T follicular helper cell (primary cell): ENCODE measurements at places on chromosomes 4 and X.
A peak's percentile ranks its signal among the peaks of the same experiment; 100 is the strongest.

GRCh38 chrX:69503782-69504625 lies at the start of gene NALF2:
NALF2 (plus strand) TSS chrX:69504326; CDS start chrX:69505283, 957 bp downstream.
- no peak for DNase-seq

DNA sequence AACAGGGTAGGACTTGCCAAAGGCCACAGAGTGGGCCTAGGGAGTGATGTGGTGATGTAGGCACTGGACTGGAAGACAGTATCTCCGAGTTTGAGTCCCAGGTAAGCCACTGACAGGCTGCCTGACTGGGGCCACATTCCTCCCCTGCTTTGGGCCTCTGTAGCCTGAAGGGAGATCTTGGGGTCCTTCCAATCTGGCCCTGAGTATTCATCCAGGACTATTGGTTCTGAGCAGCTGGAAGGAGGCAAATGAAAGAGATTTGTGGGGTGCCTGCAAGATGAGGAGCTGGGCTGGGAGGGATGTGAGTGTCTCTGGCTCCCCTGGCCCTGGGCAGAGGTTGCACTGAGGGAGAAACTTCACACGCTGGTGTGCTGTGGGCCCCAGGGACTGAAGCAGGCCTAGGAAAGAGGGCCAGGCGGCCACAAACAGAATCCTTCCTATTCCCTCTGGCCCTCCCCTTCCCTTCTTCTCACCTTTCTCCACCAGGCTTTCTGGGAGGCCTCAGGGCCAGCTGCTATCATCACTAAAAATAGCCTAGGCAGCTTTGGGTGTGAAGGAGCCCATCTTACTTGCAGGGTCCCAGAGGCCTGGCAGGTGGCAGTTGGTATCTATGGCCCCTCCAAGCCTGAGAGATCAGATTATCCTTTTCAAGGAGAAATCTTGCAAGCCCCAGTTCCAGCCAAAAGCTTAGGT lies 70.1 kb downstream of the PJA1 start:
- DNase-seq: no peak

- no peak for DNase-seq
Observed at GRCh38 chr4:13527192-13527980, 16.9 kb downstream of the NKX3-2 start.

DNA sequence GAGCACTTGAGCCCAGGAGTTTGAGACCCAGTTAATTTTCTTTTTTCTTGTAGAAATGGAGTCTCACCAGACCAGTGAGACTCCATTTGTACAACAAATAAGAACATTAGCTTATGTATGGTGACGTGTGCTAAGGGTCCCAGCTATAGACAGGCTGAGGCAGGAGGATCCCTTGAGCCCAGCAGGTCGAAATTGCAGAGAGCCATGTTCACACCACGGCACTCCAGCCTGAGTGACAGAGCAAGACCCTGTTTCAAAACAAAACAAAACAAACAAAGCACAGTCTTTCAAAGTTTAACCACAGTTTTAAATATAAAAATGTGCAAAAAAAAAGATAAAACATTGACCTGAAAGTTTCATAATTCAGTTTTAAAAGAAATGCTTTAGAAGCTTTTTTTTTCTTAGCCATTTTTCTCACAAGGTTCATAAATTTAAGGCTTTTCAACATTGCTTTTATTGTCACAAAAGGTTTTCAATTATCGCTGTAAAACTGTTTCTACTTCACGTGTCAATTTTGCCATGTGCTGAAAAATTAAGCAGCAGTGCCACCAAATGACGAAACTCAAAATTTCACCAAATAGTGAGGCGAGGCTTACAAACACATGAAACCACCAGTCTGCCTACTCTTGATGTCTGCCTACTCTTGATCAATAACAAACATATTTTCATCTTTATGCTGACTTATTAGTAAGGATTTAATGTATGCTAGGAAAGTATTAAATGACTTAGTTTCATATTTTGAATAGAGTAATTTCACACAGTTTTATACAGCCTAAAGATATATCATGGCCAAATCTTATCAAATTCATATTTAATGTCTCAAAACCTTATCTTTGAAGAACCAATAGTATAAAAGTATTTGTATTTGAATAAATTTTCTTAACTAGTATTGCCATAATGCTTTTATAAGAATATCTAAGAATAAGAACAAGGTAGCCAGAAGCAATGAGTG lies 126.3 kb downstream of the NEK1 start:
- DNase-seq: no peak

- DNase-seq: no peak
Observed at GRCh38 chr4:168766604-168767316, 243.3 kb downstream of the CBR4 start.

GRCh38 chr4:173171987-173172386 lies 3.4 kb downstream of the GALNT7 start:
- no peak for DNase-seq

- no peak for DNase-seq
Observed at GRCh38 chrX:102723456-102723855, 2.9 kb downstream of the GPRASP3 start.

- no peak for DNase-seq
Observed at GRCh38 chr4:73129319-73129718, 59.8 kb upstream of the COX18 start.

DNA sequence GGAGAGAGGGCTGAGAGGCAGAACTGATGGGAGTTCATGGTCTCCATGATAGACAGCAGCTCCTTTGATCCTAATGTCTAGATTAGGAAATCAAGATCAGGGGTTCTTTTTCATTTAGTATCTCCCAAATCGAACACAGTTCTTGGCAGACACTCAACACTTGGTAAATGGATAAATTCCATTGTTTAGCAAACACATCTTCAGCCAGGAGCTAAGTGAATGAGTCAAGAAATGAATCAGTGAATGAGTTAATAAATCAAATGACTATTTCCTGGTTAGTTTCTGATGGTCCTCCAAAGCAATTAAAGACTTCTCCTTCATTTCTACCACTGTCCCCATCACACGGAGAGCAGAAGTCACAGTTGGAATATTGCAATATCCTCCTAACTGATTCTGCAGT lies 120.0 kb upstream of the SHISA3 start:
- DNase-seq: no peak

DNA sequence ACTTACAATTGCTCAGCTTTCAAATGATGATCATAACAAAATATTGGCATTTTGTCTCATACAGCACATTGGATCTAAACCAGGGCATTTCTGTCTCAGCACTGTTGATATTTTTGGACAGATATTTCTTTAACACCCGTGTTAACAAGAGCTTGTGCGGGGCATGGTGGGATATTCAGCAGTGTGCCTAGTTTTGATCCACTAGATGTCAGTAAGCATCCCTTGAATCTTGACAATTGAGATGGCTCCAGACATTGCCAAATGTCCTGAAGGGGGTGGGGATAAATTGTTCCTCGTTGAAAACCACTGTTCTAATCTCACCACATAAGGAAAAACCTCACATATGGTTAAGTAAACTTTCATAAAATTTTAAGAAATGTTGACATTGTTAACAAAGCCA lies 806.3 kb downstream of the STIM2 start:
- no peak for DNase-seq

DNA sequence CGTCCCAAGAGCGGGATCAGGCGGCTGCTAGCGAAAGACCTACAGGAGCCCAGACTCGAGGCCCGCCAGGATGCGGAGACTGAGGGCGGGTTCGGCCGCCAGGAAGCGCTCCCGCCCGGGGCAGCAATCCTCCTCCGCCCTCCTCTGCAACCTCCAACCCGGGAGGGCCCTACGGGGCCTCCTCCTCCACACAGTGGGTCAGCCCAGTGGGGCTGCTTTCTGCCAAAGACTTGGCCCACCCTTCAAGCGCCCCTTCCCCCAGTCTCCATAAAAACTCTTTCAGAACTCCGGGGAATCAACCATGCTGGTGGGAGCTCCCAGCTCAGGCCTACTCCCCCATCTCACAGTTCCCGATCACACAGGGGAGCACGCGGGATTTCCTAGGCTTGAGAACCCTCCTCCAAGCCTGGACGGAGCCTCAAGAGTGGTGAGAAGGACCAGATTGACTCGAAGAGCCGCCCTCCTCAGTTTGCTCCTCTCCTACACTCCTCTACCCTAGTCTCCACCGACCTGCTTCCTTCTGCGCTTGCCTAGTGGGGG lies 77.5 kb downstream of the RLIM start:
- DNase-seq: no peak

DNA sequence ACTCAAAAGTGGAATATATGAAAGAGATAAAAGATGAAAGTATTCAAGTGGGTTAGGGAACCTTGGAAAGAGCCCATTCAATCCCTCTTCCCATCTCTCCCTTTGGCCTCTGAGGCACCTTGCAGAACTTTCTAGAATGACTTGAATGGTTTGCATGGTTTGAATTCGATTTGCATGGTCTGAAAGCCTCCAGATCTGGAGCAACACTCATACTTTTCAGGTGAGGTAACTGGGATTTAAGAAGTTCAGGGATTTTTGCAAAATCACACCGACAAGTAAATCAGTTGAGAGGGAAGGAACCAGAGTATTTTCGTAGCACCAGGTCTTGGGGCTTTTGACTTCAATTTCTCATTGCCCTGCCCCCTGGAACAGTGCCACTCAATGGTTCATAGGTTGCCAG lies 476.0 kb upstream of the FTHL17 start:
- DNase-seq: no peak

DNA sequence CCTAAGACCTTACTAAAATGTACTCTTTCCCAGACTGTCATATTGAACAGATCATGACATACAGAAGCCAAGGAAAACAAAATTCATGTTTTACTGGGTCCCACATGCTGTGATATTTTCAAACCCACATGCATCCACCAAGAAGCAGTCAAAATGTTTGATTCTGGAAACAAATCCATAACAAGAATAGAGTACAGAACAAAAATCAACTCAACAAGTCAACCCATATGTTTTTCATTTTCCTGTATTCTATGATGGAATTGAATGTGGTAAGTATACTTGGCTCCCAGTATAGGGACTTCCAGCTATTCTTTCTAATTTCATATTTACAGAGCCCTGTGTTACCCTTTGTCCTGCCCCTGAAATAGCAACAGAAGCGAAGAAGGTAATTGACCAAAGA lies 106.8 kb downstream of the COL25A1 start:
- DNase-seq: no peak

- DNase-seq: no peak
Observed at GRCh38 chr4:100988876-100989275, 358.4 kb downstream of the PPP3CA start.

GRCh38 chrX:78548012-78548411 lies 111.1 kb downstream of the RTL3 start:
- no peak for DNase-seq

- no peak for DNase-seq
Observed at GRCh38 chrX:31715675-31716074, 643.8 kb upstream of the FTHL17 start.

GRCh38 chr4:8117278-8117682 lies 41.3 kb downstream of the ABLIM2 start:
- DNase-seq: peak; percentile 7

- DNase-seq: no peak
Observed at GRCh38 chrX:130299279-130300009, 30.7 kb upstream of the ZNF280C start.

DNA sequence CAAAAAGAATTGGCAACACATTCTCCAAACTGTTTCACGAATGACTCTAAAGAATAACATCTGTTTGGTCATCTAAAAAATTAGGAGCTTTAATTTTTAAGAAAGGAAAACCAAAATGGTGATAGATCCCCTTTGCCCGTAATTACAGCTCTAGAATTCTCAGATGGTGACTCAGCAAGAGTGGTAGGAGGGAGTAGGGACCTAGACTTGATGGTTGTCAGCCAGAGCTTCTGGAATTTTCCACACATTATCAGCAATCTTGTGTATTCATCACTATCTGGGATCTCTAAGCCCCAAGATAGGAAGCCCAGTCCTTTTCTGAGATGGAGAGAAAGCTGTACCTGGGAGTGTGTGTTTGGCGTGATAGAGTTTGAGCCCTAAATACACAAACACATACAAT lies 103.9 kb upstream of the RAB40AL start:
- DNase-seq: no peak

GRCh38 chrX:112473654-112474053 lies 206.1 kb downstream of the LHFPL1 start:
- no peak for DNase-seq

GRCh38 chr4:75678965-75679364 lies 5.8 kb upstream of the G3BP2 start:
- no peak for DNase-seq

DNA sequence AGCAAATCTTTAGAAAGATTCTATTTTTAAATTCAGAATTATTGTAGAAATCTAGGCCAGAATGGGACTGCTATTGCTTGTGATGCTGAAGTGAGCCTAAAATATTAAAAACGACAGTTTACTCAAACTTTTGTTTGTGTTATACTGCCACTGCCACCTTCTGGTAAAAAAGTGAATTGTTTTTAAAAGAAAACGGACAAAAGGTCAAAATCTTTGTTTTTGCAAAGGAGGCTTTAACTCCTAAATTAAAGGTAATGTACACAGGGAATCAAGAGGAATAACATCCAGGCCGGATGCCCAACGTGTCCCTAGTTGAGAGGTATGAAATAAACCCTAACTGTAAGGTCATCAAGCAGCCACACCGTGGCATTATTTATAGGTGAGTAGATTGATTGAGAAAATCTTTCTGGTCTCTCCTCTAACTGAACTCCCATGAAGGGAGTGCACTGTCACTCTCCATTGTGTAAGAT lies 338.3 kb upstream of the GALNT7 start:
- no peak for DNase-seq

DNA sequence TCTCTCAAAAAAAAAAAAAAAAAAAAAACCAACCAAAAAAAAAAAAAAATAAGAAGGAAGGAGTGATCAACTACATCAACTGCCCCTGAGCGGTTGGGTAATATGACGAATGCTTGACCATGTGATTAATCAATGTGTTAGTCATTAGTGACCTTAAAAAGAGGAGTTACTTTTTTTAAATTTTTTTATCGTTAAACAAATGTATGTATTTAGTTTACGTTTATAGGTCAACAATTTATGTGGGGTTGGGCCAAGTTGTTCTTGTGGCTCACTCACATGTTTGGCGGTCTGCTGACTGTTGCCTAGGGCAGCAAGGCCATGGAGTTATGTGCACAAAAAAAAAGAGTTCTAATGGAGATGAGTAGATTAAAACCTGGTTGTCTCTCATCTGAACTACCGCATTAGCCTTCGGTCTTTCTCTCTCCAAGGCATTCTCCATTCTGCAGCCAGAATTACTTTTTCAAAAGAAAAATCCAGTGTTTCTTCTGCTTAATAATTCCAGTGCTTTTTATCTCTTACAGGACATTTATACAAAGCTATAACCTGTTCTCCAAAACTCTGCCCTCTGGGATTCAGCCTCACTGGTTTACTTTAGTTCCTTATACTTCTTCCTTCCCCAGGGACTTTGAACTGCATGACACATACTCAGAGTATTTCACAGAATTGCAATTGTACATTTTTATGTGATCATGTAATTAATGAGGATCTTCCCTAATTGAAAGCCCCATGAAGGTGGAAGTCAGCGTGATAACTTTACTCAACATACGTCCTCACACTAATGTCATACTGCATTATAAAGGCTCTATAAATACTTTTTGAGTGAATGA lies 505.5 kb downstream of the ANKRD50 start:
- DNase-seq: no peak

- no peak for DNase-seq
Observed at GRCh38 chrX:132795181-132795580, 163.2 kb downstream of the HS6ST2 start.

DNA sequence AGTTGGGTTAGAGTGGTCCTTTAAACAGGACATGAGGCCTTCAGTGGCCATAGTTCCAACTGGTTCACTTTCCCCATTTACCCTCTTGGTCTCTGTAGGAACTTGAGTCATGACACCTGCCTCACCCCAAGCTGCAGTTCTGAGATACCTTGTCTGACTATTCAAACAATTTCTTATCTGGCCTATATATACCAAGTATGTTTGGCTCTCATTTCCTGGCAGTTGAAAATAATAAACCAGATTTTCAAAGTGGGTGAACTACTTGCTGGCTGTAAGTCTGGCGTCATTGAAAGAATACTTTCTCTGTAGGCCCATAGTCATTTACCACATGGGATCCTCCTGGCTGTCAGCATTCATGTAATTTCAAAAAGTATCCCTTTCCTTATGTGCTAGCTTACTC lies 228.8 kb downstream of the SHROOM3 start:
- no peak for DNase-seq
